ENCODE measurements at places on chromosomes 11 and 22.

DNA sequence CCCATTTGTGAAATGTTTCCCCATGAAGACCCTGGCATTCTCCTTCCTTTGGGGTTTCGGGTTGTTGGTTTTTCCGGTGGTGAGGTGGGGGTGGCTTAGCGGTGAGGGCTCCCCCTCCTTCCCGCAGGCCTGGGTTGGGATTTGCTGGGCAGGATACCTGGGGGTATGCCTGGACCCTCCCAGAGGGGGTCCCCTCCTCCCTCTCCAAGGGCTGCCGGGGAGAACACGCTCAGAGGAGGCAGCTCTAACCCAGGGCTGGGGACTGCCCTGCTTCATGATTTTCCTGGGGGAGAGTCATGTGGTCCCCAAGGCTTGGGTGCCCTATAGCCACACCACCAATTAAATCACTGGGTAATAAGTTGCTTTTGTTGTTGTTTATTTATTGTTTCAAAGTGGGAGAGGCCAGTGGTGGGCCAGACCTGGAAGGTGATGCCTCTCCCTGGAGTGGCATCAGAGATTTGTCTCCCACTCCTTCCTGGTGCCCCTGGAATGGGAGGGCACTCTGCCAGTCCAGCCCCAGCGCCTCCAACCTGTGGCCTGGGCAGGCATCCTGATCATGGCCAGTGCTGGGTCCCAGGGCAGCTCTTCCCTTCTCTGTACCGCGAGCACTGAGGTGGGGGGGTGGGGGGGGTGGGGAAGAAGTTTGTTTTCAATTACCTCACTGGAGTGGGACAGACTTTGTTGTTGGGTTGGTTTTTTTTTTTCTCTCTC is 1.3 kb upstream of the CLCF1 start:
- no peak for DNase-seq

DNA sequence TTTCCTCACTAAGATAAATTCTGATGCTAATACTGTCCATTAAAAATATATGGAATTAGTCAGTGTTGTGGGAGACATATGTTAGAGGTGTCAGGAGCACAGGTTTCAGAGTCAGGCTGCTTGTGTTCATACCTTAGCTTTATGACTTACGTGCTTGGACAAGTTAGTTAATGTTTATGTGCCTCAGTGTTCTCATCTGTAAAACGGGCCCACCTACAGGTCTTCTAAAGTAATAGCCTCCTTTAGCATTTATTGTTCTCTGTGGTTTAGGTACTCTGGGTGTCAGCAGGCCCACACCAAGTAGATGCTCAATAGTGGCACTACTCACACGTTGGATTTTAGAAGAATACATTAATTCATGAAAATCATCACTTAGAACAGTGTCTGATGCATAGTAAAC is 308.7 kb upstream of the ZC3H12C start:
- DNase-seq: no peak

GRCh38 chr22:24156141-24156912 is 25.0 kb upstream of the SUSD2 start:
- DNase-seq: peak; percentile 71

- DNase-seq: no peak
These were observed 7.4 kb upstream of the CLPB start for GRCh38 chr11:72441752-72442207.

- no peak for DNase-seq
These were observed 124.6 kb downstream of the ABTB2 start for GRCh38 chr11:34233215-34233614.

DNA sequence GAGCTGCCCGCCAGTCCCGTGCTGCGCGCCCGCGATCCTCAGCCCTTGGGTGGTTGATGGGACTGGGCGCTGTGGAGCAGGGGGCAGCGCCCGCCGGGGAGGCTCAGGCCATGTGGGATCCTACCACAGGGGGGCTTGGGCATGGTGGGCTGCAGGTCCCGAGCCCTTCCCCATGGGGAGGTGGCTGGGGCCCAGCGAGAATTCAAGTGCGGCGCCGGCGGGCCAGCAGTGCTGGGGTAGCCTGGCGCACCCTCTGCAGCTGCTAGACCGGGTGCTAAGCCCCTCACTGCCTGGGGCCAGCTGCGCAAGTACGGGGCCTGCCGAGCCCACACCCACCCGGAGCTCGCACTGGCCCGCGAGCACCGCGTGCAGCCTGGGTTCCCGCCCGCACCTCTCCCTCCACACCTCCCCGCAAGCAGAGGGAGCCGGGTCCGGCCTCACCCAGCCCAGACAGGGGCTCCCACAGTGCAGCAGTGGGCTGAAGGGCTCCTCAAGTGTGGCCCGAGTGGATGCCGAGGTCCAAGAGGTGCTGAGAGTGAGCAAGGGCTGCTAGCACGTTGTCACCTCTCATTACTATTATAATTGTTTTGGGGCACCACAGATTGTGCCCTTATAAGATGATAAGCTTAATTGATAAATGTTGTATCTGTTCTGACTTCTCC is 333.2 kb downstream of the CASP12 start:
- peak; percentile 4 for DNase-seq

DNA sequence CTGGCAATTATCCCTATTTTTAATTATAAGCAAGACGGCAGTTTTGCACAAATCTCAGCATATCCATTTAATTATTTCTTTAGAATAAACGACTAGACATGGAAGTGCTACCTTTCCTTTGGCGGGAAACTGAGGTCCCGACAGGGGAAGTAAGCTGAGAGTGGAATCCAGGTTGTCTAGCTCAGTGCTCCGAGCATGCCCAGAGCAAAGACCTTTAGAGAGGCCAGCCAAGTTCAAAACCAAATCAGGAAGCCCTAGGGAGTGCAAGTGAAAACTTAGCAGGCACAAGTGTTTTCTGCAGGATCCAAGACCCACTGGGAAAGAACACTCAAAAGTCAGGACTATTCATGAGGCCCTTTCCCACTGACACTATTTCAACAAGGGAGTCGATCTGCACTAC is 22.7 kb upstream of the SCN2B start:
- no peak for DNase-seq

GRCh38 chr22:44025171-44026065 is 1.3 kb downstream of the PARVB start:
- no peak for DNase-seq

DNA sequence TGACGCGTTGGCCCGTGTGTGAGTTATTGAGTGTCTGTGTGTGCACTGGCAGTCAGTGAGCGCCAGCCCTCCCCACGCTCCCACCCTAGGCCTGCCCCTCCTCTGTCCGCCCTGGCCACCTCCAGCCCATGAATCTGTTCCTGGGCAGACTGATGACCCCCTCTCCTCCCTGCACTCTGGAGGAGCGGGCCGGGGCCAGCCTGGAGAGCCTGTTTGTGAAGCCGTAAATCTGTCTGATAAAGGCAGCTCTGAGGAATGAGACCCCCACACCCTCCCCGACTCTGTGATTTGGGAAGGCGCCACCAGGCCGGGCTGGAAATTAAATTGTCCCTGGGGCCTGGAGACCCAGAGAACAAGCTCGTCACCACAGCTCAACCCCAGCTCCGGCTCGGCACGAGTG is 8.6 kb downstream of the TSSC4 start:
- no peak for DNase-seq

DNA sequence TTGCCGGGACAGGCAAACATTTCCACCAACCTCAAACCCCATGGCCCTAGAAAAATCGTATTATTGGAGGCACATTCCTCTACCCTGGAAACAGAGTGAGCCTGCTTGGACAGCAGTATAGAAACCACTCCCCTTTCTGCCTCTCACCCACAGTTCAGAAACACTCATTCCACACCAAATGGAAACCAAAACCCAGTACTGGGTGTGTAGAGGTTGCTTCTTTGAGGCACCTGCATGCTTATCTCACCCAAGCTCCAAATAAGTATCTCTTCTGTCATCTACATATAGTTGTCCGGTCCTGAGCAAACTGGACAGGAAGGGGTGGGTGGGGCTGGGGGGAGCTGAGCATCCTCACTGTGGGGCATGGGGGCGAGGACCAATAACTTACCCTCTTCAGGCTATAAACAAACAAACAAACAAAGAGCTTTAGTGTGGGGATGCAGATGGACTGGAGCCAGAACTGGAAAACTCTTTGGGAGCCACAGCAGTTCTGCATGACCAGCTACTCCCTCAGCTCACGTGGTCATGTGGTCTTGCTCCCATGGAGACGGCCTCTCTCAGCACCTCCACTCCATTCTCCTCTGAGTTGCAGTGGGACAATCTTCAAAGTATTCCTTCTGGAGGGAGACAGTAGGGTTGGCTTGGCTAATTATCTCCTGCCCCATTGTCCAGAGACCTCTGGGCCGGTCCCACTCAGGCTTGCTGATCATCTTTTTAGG is 1.0 kb upstream of the PLAAT2 start:
- DNase-seq: no peak

GRCh38 chr11:79110321-79110720 is 330.5 kb downstream of the TENM4 start:
- no peak for DNase-seq

GRCh38 chr11:69718147-69718546 is 14.3 kb upstream of the FGF19 start:
- no peak for DNase-seq

GRCh38 chr11:1121331-1121812 is 36.4 kb upstream of the MUC5AC start:
- DNase-seq: no peak

GRCh38 chr11:123470842-123471241 is 40.8 kb downstream of the GRAMD1B start:
- no peak for DNase-seq

GRCh38 chr11:6736495-6737121 is 35.2 kb downstream of the OR2AG2 start:
- no peak for DNase-seq

- DNase-seq: no peak
These were observed 20.7 kb upstream of the P2RY2 start for GRCh38 chr11:73197348-73197747.

Measured in activated gamma-delta T cell (primary cell).